ENCODE measurements at places on chromosomes 16 and 17. TPM values are rescaled to one million over a fixed set of nuclear protein-coding genes. Genes with fewer than 3 reads are reported as not detected.

DNA sequence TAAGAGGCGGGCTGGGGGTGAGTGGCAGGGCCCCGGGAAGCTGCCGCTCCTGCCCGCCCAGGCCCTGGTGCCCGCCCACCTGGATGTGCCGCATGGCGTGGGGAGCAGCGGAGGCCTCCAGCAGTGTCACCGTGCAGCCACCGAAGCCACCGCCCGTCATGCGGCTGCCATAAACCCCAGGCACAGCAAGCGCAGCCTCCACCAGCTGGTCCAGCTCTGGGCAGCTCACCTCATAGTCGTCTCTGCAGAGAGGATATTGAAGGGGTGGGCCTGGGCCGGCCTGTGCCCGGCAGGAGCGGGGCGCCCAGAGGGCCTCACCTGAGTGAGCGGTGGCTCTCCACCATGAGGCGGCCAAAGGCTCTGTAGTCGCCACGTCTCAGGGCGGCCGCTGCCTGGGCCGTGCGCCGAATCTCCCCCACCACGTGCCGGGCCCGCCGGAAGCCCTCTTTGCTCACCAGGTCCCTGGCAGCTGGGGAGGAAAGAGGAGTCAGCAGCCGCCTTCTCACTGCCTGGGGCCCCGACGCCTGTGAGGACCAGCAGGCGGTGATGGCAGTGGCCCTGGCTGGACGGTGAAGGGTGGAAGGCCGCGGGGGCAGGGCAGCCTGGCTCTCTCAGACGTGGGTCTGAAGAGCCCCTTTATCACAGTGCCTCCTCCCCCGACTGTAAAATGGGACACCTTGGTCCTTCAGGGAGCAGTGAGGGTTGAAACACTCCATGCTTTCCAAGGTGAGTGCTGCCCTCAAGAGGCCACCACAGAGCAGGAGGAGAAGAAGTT lies 6.7 kb downstream of the GALK1 start:
- no peaks in the 10 kb centered on the region for H3K4me1 ChIP-seq
- no peak overlapping the region for H3K27ac ChIP-seq
- H3K36me3 ChIP-seq, result peaks cover 51% of the 10 kb centered on the region
- no peaks in the 10 kb centered on the region for H3K27me3 ChIP-seq
- H3K4me3 ChIP-seq, result no peak overlapping the region

DNA sequence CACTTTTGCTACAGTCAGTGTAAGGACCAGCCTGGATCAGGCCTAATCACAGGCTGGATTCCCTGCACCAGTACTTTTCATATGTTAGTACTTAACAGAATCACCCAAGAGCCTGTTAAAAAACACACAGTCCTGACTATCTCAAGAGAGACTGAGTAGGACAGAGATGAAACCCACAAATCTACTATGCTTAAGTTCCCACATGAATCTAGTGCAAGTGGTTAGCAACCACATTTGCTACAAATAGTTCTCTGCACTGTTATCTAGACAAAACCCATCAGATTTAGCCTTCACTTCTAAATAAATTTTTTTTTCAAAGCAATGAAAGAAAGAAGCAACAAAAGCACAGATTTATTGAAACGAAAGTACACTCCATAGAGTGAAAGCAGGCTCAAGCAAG lies 38.9 kb downstream of the SSH2 start:
- H3K4me1 ChIP-seq, result peaks cover 10% of the 10 kb centered on the region
- H3K36me3 ChIP-seq, result no peaks in the 10 kb centered on the region
- no peak for DNase-seq
- H3K4me3 ChIP-seq, result no peak overlapping the region

DNA sequence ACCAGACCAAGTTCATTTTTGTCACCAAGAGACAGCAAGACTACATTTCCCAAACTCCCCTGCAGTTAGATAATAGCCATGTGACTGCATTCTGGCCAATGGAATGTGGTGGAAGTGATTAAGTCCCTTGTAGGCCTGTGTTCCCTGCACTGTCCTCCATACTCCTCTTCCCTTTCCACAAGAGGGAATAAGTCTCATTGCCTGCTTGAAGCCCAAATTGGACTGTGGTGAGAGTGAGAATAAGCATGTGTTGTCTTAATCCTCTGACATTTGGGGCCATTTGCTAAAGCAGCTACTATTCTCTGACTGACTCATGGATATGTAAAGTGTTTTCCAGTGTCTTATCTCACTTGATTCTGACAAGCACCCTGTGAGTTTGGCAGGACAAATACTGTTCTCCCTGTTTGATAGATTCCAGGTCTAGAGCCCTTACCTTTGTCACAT lies 20.7 kb downstream of the PIK3R6 start:
- no peak overlapping the region for H3K27ac ChIP-seq
- H3K27me3 ChIP-seq, result no peaks in the 10 kb centered on the region
- H3K4me3 ChIP-seq, result no peak overlapping the region
- H3K4me1 ChIP-seq, result no peaks in the 10 kb centered on the region

- H3K27me3 ChIP-seq, result peaks cover 26% of the 10 kb centered on the region
- peaks cover 3% of the 10 kb centered on the region for H3K4me1 ChIP-seq
- no peaks in the 10 kb centered on the region for H3K36me3 ChIP-seq
These were observed 126.0 kb upstream of the CIBAR2 start for GRCh38 chr16:85238233-85238647.

DNA sequence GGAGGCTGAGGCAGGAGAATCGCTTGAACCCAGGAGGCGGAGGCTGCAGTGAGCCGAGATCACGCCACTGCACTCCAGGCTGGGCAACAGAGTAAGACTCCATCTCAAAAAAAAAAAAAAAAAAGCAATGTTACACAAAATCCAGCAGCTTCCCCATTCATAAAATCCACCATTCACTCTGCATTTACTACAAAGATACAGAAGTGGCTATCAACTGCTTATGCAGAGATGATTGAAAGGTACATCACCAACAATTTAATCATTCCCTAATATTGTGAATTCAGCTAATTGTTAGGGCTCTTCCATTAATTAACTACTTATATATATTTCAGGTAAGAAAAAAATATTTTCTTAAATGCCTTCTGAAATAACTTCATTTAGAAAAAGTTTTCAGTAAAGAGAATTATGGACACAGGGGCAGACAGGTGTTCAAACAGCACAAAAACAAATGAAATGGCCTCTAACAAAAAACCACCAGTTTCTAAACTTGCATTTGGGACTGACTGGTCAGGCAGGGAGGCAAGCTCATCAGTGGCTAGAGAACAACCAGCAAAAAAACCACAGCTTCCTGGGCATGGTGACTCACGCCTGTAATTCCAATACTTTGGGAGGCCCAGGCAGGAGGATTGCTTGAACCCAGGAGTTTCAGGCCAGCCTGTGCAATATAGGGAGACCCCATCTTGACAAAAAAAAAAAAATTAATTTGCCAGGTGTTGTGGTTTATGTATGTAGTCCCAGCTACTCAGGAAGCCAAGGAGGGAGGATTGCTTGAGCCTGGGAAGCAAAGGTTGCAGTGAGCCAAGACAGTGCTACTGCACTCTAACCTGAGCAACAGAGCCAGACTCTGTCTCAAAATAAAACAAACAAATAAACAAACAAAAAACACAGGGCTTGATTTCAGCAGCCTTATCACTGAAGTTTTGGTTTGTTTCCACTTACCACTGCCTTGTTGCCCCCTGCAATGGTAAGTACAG lies 26.3 kb downstream of the ERN1 start:
- no peak overlapping the region for H3K27ac ChIP-seq
- H3K4me1 ChIP-seq, result peaks cover 42% of the 10 kb centered on the region
- H3K36me3 ChIP-seq, result no peaks in the 10 kb centered on the region
- no peak for DNase-seq
- H3K27me3 ChIP-seq, result no peaks in the 10 kb centered on the region

DNA sequence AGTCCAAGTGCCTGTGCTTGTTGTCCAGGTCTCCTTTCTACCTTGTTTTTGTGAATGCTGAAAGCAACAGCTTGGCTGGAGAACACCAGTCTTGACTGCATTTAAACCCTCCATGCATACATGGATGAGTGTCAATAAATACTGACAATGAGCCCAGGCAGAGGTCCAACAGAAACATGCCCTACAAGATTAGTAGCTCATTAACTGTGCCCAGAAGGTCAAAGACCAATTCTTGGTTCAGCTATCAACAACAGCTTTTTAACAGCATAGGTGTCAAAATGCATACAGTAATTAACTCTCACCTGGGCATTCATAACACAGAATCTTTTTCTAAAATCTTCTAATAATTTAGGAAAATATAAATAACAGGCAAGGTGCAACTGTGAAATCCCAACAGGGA lies 63.2 kb downstream of the N4BP1 start:
- DNase-seq, result no peak
- no peak overlapping the region for H3K4me3 ChIP-seq
- no peaks in the 10 kb centered on the region for H3K4me1 ChIP-seq
- H3K27ac ChIP-seq, result no peak overlapping the region

DNA sequence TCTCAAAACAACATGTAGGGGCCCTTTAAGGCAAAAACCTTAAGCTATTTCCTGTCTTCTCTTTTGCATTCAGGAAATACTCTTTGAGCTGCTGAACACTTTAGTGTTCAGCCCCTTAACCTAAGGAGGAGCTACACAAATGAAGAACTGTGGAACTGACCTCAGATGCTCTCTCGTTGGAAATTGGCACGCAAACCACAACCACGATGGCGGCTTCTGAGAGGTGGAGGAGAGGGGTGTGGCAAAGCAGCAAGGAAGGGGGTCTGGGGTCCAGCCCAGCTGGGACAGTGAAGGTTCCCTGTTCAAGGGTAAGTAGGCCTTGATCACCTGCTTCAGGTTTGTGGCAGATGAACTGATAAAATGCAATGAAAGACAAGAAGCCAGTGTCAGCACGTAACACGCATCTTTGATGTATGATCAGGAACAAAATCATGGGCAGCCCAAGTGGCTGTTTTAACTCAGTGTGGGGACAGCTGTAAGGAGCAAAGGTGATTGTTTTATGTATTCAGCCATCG lies 291.6 kb upstream of the TNRC6C start:
- no peaks in the 10 kb centered on the region for H3K27me3 ChIP-seq
- no peak overlapping the region for H3K27ac ChIP-seq
- DNase-seq, result no peak
- H3K4me3 ChIP-seq, result no peak overlapping the region

- H3K36me3 ChIP-seq, result peaks cover 38% of the 10 kb centered on the region
- peaks cover 45% of the 10 kb centered on the region for H3K4me1 ChIP-seq
- no peak overlapping the region for H3K4me3 ChIP-seq
These were observed 38.2 kb upstream of the IL21R start for GRCh38 chr16:27363797-27364196.

DNA sequence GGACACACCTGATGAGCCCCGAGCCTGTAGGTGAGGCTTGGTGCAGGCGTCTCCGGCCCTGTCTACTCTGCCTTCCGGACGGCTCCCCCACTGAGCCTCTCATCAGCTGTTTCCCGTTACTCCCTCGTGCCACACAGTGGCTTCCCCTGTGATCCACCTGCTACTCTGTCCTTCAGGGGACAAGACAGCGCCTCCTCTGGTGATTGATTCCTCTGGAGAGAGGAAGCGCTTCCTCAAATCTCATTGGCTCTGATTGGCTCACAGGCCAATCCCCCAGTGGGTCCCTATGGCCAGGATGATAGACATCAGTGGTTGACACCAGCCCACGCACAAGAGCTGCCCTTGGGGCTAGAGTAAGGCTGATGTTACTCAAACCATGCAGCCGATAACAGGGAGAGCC lies 24.0 kb downstream of the RNF213 start:
- H3K4me3 ChIP-seq, result no peak overlapping the region
- no peaks in the 10 kb centered on the region for H3K4me1 ChIP-seq
- H3K36me3 ChIP-seq, result peaks cover 6% of the 10 kb centered on the region

- H3K36me3 ChIP-seq, result no peaks in the 10 kb centered on the region
- H3K4me3 ChIP-seq, result no peak overlapping the region
- no peaks in the 10 kb centered on the region for H3K4me1 ChIP-seq
These were observed 8.4 kb downstream of the HNF1B start for GRCh38 chr17:37736428-37736827.

DNA sequence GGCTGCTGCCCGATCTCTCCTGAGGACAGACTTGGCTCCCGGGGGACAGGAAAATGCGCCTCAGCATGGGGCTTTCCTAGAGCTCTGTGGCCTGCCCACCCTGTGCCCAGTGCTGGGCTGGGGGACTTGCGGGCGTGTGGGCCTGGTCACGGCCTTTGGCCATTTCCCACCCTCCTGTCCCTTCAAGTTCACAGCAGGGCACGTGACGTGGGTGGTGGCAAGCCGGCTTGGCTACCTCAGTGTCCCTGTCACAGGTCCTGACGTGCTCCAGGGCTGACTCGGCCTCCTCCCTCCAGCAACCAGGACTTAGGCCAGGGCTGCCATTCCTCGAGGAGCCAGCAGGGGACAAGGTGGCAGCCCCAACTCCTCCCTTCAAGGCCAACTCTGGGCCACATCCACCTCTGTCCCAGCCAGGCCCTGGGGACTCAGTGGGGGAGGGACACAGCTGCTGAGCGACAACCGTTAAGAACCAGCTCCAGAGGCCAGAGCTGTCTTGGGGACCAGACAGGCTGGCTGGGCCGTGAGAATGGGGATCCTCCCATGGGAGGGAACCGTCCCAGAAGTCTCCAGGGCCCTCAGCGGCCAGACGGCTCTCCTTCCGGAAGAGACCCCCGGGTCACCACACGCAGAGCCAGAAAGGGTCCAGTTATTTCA lies 981 bp upstream of the UNC13D start:
- peak overlapping the region; percentile 35 for H3K4me3 ChIP-seq
- no peaks in the 10 kb centered on the region for H3K27me3 ChIP-seq
- H3K4me1 ChIP-seq, result peaks cover 20% of the 10 kb centered on the region
- peak overlapping the region; percentile 60 for H3K27ac ChIP-seq
- no peak for DNase-seq

DNA sequence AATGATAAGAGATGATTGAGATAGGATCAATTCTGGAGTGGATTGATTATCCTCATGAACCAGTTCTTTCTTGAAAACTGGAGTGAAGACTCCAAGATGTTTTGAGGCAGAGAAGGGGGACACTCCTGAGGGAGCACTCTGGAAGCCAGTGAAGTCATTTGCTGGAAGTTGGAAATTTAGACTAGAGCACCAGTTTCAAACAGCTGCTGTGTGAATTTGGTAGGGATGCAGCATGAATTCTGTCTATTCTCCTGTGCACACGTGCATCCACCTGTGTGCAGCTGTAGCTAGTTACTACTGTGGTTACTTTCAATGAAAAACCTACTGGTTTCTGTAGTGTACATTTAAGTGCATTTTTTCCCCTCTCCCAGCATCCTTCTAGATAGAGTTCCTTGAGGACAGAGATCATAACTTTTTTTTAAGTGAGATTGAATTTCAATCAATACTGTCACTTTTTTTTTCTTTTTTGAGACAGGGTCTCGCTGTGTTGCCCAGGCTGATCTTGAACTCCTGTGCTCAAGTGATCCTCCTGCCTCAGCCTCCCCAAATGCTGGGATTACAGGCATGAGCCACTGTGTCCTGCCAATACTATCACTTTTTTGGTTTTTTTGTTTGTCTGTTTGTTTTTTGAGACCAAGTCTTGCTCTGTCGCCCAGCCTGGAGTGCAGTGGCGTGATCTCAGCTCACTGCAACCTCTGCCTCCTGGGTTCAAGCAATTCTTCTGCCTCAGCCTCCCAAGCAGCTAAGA lies 65.9 kb downstream of the TUBD1 start:
- H3K4me3 ChIP-seq, result no peak overlapping the region
- no peak overlapping the region for H3K27ac ChIP-seq
- no peaks in the 10 kb centered on the region for H3K36me3 ChIP-seq
- H3K27me3 ChIP-seq, result no peaks in the 10 kb centered on the region

KRT27 gene
- not detected for polyA plus RNA-seq

- H3K36me3 ChIP-seq, result no peaks in the 10 kb centered on the region
- H3K4me3 ChIP-seq, result no peak overlapping the region
- no peak for DNase-seq
- H3K27ac ChIP-seq, result no peak overlapping the region
These were observed 6.1 kb upstream of the RNF157 start for GRCh38 chr17:76246080-76247066.

GRCh38 chr16:87206646-87207451 lies 110.3 kb downstream of the C16orf95 start:
- H3K4me3 ChIP-seq, result no peak overlapping the region
- H3K4me1 ChIP-seq, result peaks cover 21% of the 10 kb centered on the region
- no peaks in the 10 kb centered on the region for H3K27me3 ChIP-seq
- H3K36me3 ChIP-seq, result no peaks in the 10 kb centered on the region

SYCE1L gene
- 0.24 TPM for polyA plus RNA-seq

Data from keratinocyte (primary cell).